ENCODE measurements at places on chromosomes 7 and 10.
A peak's percentile ranks its signal among the peaks of the same experiment; 100 is the strongest.

- no peak for DNase-seq
Observed at GRCh38 chr7:107179326-107180164, 10.7 kb downstream of the HBP1 start.

DNA sequence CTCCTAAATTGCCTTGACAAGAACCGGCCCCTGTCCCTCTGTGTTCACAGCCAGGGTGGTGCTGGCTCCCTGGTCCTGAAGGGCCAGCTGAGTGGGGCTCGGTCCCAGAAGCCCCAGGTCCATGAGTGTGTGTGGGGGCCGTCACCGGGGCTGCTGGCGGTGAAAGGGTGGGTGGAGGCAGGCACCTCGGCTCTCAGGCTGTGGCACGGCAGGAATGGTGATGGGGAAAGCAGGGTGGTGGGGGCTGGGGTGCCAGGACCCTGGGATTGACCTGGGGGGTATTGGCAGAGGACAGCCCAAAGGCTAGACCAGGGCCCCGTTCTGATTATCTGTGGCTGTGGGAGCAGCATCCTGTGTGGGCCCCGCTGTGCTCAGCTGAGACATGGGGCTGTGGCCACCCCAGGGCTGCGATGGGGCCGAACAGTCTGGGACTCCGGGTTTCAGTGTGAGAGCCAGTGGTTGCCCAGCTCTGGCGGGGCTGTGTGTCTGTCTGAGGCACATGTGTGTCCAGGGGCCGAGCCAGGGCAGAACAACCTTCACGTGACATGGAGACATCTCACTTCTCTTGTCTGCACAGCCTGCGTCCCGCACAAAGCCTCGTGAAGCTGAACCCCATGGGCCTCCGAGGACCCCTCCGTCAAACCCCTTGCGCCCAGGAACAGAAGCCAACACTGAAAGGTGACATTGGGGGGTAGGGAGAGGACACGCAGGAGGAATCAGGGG is 144.2 kb downstream of the ELFN1 start:
- no peak for DNase-seq

- DNase-seq, result no peak
Observed at GRCh38 chr10:43287056-43288007, 20.5 kb upstream of the RASGEF1A start.

- DNase-seq, result no peak
Observed at GRCh38 chr7:151252961-151253711, 4.6 kb upstream of the SMARCD3 start.

DNA sequence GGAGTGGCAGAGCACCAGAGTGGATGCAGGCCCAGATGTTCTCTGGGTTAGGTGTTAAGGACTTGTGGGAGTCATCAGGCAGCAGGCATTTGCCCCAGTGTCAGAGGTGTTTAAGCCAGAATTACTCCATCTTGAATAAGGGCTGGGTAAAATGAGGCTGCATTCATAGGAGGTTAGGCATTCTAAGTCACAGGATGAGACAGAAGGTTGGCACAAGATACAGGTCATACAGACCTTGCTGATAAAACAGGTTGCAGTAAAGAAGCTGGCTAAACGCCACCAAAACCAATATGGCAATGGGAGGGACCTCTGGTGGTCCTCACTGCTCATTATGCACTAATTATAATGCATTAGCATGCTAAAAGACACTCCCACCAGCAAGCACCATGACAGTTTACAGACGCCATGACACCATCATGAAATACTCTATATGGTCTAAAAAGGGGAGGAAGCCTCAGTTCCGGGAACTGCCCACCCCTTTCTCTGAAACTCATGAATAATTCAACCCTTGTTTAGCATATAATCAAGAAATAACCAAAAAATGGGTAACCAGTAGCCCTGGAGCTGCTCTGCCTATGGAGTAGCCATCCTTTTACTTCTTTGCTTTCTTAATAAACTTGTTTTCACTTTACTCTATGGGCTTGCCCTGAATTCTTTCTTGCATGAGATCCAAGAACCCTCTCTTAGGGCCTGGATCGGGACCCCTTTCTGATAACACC is 882 bp upstream of the LRRC61 start:
- DNase-seq, result peak; percentile 64

GRCh38 chr10:124717911-124718741 is 26.1 kb downstream of the FAM53B start:
- DNase-seq, result peak; percentile 58

DNA sequence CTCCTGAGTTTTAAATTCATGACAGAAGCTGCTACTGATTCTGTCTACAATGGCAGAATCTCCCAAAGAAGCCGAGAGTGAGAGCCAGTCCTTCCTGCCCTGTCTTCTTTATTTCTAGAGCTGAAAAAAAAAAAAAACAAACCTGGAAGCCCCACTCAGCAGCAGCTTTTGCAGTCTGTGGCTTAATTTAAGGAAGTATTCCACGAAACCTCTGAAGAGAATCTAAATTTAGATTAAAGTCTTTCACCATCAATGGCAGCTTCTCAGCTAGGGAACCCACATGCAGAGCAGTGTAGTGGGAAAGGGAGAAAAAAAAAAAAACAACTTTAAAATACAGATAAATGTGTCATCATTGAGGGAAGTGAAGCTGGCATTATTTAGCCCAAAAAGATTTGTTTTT is 23.4 kb downstream of the SMURF1 start:
- no peak for DNase-seq

DNA sequence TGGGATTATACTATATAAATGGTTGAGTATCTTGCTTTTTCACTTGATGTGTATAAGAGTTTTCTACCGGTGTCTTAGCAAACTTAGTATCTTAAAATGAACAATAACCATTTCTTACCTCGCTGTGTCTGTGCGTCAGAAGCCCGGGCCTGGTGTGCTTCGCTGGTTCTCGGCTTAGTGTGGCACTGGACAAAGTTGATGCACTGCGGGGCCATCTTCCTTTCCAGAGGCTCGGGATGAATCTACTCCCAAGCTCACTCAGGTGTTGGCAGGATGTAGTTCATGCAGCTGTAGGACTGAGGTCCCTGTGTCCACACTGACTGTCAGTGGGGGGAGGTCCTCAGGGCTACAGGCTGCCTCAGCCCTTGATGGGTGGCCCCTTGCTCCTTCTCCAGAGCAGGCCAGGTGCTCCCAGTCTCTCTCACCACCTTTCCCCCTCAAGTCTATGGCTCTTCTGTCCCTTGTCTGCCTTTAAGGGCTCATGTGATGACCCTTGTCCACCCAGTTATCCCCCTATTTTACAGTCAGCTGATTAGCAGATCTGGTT is 227.8 kb downstream of the GLRX3 start:
- DNase-seq, result no peak

GRCh38 chr10:119541046-119541445 is 1.5 kb downstream of the RGS10 start:
- peak; percentile 31 for DNase-seq

- DNase-seq, result no peak
Observed at GRCh38 chr7:141490474-141490873, 60.7 kb upstream of the AGK start.

GRCh38 chr10:43700306-43700705 is 51.6 kb upstream of the ZNF32 start:
- no peak for DNase-seq

DNA sequence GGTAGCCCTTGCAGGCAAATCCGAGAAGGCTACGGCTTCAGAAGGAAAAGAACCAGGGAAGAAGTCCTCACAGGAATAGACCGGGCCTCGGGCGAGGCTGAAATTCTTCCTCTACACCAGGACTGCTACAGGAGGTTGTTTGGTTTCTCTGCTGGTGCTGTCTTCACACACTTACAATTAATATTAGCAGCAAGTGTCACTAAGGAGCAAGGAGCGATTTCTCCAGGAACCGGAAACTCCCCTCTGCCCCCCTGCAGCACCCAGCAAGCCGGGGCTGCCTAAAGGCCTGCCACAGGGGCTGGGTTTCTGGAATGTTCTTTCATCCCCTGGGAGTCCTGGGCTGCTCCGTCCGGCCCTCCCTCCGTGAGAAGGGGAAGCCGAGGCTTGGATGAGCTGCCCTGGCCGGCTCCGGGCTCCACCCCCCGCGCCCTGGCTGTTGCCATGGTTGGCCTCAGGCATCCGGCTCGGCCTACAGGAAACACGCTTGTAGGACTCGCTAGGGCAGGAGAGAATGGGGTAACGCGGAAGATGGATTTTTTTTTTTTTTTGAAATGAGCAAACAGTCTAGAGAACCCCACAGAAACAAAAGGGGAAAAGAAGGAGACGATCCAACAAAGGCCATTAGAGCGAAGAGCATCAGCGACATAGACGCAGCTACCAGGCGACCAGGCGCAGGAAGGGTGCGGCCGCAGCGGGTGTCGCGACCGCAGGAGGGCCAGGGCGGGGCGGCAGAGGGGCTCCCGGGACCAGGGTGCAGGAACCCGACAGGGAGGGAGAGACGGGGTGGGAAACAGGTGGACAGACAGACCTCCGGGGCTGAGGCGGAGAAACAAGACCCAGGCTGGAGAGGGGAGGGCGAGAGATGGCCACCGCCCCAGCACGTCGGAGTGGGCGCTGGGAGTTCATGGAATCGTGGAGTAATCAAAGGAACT is 33.0 kb downstream of the EN2 start:
- DNase-seq, result no peak

Measured in naive thymus-derived CD4-positive, alpha-beta T cell (primary cell).